ENCODE measurements at places on chromosomes 6 and 20. TPM values are rescaled to one million over a fixed set of nuclear protein-coding genes. Genes with fewer than 3 reads are reported as not detected.

The TSBP1 gene
- not detected for total RNA-seq

The EDEM2 gene
- 33.1 TPM for total RNA-seq

The LY6G5B gene
- total RNA-seq: 13.9 TPM

The FOXQ1 gene
- 20.5 TPM for total RNA-seq

DNA sequence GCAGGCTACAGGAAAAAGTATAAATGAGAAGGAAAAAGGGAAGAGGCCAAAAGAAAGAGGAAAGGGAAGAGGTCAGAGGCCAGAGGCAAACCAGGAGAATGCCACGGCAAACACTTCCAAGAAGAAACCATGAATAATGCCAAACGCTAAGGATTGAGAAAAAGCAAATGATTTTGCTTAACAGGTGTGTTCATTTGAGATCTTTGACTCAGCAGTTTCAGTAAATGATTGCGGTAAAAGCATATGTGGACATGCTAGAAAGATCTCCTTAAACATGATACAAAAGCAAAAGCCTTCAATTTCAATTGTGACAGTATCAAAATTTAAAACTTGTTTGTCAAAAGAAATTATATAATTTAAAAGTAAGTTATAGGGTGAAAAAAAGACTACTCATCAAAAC lies 70.6 kb downstream of the UBE3D start:
- no peak for DNase-seq

DNA sequence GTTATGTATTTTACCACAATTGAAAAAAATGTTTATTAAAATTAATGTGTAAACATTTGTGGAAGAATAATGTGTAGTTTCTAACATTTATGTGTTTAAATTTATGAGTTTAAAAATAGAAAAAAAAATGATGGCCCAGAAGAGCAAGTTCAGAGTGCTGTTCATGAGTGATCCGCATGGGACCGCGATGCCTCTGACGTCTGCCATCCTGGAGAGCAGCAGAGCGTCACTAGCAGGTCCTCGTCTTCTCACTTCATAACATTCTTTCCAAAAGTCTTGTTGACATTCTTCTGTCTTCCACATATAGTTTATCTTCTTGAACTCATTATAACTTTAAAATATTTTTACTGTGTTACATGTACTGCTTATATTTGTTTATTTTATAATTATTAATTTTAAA lies 15.5 kb downstream of the BTNL2 start:
- no peak for DNase-seq

DNA sequence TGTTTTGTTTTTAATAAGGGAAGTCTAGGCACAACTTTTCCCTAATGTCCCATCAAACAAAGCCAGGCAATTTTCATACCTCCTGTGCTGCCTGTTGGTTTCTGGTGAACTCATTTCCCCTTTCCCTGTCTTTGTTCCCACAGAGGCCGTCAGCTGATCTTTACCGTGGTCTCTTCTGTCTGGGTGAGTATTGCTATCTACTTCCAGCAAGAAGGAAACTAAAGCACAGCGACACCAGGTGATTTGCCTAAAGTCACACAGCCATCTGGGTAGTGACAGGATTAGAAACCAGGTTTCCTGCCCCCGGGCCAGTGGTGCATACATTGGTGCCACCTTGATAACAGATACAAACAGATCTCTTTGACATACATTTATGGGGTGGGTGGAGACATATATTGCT lies 59.6 kb downstream of the RAB44 start:
- no peak for DNase-seq

DNA sequence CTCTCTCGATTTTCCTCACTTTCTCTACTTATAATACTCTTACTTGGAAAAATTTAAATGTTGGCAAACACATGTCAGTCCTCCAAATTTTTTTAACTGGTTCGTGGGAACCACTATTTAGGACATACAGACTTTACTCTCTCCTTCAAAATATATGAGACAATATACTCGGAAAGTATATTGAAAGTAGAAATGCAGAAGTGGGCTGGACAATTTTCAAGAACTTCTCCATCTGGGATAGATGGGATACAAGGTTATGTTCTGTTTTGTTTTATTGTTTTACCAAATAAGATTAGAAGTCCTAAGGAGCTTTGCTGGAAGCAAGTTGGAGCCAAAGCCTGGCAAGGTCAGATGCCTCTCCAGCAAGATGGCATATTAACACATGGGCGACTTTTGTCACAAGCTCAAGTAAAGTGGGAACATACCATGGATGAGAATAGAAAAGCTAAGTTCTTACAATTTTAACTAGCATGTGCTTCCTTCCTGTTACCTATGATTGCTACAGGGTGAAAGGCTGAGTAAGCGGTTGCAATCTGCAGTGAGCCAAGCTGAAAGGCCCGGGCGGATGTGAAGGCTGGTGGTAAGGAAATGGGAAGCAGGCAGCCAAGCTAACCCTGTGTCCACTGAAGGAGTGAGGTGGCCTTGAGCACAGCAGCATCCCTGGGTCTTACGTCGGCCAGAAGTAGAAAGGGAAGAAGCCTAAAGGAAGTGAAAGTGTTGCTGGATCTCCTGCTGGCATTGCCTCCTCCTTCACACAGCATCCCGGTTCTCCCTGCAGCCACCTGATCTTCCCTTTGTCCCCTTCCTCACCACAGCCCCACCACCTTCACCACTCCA lies 7.1 kb downstream of the MAP3K5 start:
- DNase-seq: no peak

DNA sequence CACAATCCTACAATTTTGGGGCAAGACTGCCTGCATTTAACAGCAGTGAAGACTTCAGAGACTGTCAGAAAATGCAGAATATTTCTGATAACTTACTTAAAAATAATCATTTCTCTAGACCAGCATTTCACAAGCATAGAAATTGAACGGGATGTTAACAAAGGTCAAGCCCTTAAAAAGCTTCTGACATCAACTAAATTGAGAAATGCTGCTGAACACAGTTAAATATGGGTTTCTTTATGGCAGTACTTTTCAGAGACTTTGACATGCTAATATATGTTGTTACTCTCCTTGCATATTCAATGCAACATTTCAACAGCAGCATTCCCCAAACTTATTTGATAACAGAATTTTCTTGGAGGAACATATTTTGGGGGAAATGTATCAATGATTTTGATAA lies 84.5 kb downstream of the KIF13A start:
- DNase-seq: no peak

DNA sequence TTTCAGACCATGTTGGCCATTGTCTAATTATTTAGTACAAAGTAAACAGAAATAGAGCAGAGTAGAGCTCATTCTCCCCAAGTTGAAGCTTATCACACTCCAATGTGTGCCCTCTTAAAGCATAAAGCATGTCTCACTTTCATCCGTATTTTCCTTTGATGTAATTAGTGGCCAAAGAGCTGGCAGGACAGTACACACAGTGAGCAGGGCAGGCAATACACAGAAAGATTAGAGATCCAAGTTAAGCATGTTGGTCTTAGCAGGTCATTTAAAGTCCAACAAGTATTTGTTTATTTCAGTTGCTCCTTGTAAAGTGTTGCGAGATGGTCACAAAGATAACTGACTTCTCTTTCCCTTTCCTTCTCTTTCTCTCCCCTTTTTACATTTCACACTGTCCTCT lies 47.2 kb downstream of the RFX6 start:
- DNase-seq: no peak

GRCh38 chr6:4804095-4804494 lies 27.9 kb downstream of the CDYL start:
- DNase-seq: no peak

DNA sequence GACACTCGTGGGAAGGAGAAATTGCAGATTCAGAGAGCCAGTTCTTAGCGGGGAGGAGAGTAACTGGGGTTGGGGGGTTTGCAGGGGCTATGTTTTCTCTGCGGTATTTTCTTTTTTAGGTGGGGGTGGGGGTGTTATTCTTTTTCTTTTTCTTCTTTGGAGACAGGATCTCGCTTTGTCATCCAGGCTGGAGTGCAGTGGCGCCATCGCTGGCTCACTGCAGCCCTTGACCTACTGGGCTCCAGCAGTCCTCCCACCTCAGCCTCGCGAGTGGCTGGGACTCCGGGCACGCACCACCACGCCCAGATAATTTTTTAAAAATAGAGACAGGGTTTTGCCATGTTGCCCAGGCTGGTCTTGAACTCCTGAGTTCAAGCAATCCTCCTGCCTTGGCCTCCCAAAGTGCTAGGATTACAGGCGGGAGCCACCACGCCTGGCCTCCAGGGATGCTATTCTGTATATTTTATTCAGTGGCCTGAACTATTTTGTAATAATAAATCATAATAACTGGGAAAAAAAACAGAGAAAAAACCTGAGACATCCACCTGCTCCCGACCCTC lies 57.3 kb downstream of the UBE2V1 start:
- no peak for DNase-seq

DNA sequence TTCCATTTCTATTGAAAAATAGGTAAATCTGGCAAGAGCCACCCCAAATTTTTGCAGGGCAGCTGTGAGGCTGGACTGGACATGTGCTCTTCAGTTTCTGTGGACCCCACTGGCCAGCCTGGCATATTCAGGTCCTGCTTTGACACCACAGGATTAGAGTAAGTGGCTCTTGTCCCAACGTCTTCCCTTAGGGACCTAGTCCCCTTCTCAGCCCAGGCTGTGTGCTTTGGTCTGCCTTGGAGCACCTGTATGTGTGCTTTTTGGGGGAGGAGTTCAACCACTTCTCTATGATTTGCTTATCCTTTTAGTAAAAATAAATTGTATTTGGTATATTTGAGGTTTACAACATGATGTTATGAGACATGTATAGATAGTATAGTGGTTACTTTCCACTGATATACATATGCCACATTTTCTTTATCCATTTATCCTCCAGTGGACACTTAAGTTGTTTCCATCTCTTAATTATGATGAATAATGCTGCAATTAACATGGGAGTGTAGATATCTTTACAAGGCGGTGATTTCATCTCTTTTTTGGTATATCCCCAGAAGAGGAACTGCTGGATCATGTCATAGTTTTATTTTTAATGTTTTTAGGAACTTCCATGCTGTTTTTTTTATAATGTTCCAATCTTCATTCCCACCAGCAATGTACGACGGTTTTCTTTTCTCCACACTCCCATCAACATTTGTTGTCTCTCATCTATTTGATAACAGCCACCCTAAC lies 167.8 kb upstream of the UST start:
- DNase-seq: no peak

GRCh38 chr20:3869839-3870634 lies 19.1 kb upstream of the PANK2 start:
- DNase-seq: no peak

GRCh38 chr6:132256457-132256856 lies 144.8 kb downstream of the MOXD1 start:
- no peak for DNase-seq

DNA sequence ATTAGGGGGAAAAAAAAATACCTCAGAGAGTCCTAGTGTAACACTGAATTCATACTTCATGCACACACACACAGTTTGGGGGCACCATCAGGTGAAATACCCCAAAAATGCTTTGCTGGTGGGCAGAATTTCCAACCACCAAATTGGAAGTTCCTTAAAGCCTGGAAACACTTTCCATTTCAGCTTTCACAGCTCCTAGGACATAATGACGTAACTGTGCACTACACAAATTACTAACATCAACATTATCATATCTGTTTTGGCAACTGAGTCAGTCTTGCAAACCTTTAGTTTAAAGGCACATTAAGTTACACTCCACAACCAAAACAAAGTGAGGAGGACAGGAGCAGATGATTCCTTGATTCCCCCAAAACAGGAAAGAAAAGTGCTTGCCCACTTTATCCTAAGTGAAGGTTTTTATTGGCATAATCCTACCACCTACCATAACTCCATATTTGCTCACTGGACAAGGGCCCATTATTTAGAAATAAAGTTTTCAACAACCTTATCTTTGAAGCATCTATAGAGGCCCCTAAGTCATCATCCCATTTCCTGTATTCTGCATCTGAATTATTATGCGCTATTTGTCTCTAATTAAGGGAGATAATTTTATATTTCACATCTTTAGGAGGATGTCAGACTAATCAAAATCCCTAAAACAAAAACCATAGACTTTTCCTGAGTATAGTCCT lies 3.4 kb downstream of the MBOAT1 start:
- DNase-seq: no peak

GRCh38 chr20:41074441-41074840 lies 45.8 kb downstream of the TOP1 start:
- no peak for DNase-seq
